ENCODE measurements at places on chromosomes 12 and 14.

DNA sequence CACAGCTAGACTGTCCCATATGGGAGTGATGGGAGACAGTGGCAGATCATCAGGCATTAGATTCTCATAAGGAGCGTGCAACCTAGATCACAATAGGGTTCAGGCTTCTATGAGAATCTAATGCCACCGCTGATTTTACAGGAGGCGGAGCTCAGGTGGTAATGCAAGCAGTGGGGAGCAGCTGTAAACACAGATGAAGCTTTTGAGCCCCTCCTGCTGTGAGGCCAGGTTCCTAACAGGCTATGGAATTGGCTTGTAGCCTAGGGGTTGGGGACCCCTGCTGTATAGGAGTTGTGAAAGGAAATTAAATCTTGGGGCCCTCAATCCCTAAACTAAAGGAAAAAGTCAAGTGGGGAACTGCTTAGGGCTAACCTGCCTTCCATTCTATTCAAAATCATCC lies 29.6 kb downstream of the ADIPOR2 start:
- no peak for DNase-seq

DNA sequence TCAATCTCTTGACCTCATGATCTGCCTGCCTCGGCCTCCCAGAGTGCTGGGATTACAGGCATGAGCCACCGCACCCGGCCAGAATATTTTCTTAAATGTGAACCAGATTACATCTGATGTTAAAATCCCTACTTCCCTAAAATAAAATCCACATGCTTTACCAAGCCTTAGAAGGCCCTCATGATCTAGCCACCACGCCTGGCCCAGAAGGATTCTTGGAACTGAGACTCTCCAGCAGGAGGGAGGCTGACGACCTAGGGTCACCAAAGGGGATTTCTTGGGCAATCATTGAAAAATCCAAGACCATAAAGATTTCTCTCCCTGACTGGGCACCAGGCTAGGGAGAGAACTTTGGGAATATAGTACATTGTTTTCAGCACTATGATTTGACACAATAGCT lies 25.2 kb upstream of the RASSF3 start:
- no peak for DNase-seq

DNA sequence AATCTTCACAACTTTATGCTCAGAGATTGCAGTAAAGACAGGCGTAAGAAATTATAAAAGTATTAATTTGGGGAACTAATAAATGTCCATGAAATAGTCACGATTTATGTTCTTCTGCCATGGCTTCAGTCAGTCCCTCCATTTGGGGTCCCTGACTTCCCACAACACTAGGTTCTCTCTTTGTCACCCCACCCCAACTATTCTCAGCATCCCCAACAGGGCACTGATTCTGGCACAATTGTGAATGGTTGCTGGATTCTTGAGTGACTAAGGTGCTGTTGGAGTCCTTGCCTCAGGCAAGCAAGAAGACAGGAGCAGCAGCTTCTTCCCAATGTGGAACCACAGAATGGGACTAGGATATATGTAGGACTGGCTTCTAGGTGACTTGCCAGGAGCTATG lies 15.3 kb downstream of the KRT76 start:
- no peak for DNase-seq

DNA sequence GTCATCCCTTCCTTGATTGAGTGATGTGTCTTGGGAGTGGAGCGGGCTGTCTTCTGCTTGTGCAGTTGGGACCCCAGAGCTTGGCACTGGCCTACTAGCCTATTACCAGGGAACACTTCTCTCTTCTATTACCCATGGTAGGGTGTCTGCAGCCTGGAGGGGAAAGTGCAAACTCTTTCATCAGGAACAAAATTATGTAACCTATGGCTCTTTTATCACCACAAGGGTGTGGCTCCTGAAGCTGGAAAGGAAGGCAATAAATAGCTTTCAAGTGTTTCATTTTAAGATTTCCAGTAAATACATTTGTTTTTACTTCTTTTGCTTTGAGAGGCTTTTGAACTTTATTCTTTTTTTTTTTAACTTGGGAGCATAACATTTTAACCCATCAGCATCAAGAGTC lies 349.7 kb upstream of the FAR2 start:
- DNase-seq, result no peak

GRCh38 chr12:108955225-108955835 lies 65.5 kb downstream of the SVOP start:
- no peak for DNase-seq

GRCh38 chr12:30106204-30106965 lies 322.6 kb upstream of the TMTC1 start:
- DNase-seq, result no peak

- no peak for DNase-seq
Observed at GRCh38 chr12:91058786-91059185, 962 bp upstream of the KERA start.

GRCh38 chr12:71688961-71689570 lies 3.2 kb downstream of the TMEM19 start:
- DNase-seq, result no peak

DNA sequence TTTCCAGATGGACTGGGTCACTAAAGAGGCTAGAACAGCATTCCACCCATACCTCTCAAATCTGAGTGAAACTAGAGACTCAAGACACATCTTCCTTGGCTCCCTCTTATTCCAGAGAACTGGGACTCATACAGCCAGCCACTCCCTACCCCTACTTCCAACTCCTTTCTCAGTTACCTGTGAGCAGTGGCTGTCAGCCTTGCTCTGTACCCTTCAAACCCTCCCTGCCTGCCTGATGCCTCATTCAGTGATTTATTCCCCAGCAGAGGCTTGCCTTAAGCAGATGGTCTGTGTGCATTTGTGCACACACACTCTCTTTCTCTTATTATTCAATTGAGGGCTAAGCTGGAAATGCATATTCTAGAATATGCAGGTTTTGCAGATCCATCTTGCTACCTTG lies 14.6 kb downstream of the GPR84 start:
- DNase-seq, result no peak

GRCh38 chr14:21103411-21103709 lies 2.5 kb downstream of the TMEM253 start:
- no peak for DNase-seq
